ENCODE measurements at places on chromosomes 3 and 15.

GRCh38 chr15:81002009-81002330 is 1.2 kb downstream of the TLNRD1 start:
- no peak for DNase-seq

DNA sequence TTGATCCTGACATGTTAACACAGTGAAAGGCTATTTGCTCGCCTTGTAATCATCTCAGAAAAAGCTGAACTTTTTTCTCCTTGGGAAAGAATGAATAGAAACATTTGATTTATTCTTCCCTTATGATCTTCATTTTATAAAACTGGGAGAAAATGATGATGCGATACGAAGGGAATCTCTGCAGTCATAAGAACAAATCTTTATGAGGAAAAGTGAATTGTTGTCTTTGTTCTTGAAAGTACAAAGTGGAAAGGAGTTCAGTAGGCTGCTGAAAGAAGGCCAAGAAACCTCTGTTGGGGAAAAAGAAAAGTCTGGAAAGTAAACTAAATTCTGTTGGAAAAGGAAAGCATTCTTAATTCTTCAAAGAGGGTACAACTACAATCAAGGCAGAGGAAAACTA is 248.8 kb downstream of the NSUN3 start:
- no peak for DNase-seq

DNA sequence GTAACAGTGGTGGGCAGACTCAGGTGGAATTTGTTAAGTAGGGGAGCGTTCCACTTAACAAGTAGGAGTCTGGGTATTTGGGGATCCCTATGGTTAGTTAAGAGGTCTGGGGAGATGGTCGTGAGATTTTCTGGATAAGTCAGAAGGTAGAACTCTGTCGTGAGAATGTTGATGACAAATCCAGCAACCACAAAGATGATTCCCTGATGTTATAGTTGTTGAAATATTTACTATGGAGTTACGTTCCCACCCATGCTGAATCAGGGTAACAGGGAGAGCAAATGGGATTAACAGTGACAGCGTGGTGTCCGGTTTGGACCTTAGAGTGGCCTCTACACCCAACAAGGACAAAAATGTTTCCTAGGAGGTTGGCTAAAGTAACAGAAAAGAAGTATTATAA is 110.8 kb downstream of the MFSD1 start:
- no peak for DNase-seq

DNA sequence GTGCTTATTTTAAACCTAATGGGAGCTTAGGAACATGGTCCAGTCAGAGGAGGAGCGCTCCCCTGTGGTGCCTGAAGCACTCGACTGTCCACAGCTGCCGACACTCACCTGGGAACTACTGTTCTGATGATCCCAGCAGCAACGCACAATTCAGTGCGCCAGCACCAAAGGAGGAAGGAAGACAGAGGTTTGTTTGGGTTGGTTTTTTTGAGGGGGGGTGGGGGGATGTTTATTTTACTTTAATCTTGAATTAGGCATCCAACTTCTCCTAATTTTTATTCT is 48.8 kb upstream of the VGLL4 start:
- DNase-seq = no peak

- no peak for DNase-seq
These were observed 464 bp downstream of the GABRG3 start for GRCh38 chr15:26971271-26972018.

GRCh38 chr3:23479615-23480328 is 276.6 kb downstream of the UBE2E2 start:
- DNase-seq = no peak

DNA sequence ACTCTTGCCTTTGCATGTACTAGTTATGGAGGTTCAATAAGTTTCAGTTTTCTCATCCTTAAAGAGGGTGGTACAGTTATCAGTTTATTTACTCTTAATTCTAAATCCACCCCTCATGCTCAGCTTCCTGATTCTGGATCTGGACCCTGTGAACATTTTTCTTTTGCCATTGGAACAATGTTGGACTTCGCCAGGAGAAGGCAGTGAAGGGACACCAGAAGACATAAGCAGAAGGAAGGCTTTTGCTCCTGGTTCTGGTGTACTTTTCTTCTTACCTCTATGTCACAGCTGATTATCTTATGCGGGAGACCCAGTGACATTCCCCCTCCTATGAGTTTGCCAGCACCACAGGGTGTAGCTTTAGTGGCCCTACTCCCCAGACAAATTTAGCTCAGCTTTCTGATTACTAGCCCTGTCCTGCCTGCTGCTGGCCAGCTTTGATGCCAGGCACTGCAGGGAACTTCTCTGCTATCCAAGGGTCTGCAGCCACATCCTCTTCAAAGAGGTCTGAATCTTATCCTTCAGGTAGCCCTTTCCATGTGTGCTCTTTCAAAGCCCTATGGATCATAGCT is 466.3 kb upstream of the EPHA3 start:
- no peak for DNase-seq

- no peak for DNase-seq
These were observed 72.1 kb downstream of the ADAM10 start for GRCh38 chr15:58677426-58677825.

- DNase-seq = no peak
These were observed 238.0 kb downstream of the PLCL2 start for GRCh38 chr3:17122758-17123157.

- no peak for DNase-seq
These were observed 6.5 kb upstream of the DYNC1LI1 start for GRCh38 chr3:32577174-32577573.

GRCh38 chr3:168285506-168285905 is 189.8 kb upstream of the GOLIM4 start:
- no peak for DNase-seq

- no peak for DNase-seq
These were observed 1.7 kb upstream of the DNAJC17 start for GRCh38 chr15:40808861-40809450.

DNA sequence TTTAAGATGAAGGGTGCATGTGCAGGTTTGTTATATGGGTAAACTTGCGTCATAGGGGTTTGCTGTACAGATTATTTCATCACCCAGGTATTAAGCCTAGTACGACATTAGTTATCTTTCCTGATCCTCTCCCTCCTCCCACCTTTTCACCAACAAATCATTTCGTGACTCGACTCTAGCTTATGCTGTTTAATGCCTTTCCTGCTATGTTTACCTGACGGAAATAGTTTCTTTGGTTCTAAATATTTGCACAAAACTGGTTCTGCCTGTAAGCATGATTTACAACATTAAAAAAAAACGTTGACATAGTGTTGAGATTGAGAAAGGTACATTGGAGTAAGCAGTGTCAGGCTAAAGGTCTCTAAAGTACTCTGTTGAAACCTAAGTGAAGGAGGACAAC is 2.4 kb downstream of the GNL3 start:
- no peak for DNase-seq

- DNase-seq = no peak
These were observed 13.6 kb upstream of the DAG1 start for GRCh38 chr3:49456466-49456865.

DNA sequence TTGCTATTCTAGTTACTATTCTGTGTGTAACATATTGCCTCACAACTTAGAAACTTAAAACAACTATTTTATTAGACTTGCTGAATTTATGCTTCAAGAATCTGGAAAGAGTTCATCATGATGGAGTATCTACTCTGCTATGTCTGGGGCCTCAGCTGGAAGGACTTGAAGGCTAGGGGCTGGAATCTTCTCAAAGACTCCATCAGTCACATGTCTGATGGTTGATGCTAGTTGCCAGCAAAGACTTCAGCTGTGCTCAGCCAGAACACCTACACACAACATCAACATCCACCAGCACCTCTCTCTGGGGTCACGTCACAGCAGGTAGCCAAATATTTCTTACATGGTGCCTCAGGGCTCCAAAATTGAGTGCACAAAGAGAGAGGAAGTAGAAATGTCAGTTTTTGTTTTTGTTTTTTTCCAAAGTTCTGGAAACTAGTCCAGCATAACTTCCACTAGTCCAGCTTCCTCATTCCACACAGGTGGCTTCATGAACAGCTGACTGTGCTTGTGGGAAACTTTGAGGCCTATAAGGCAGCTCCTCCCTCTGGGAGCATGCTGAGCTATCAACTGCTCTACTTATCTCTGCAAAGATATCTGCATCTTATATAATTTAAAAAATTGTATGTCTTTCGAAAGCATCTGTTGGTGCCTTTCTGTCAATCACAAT is 325.4 kb upstream of the AGTR1 start:
- DNase-seq = no peak

DNA sequence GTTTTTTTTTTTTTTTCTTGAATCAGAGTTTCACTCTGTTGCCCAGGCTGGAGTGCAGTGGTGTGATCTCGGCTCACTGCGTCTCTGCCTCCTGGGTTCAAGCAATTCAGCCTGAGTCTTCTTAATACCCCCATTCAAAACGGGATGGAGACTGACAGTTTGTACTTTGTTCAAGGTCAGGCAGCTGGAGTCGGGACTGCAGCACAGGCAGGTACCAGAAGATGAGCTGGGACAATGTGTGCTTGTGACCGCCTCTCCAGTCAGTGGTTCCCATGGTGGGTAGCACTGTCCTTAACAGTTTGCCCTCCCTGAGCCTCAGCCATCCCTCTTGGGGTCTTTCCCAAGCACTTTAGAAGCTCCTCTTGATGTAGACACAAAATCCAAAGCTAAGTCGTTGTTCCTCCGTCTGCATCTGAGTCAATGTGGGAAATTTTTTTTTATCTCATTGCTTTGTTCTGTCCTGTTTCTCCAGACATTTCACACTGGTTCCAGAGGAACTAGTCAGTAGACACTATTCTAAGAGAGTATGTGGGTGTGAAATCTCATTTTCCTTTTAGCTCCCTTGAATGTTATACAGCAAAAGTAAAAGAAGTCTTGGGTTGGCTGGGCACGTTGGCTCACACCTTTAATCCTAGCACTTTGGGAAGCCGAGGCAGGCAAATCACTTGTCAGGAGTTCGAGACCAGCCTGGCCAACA is 5.3 kb upstream of the TTLL13 start:
- no peak for DNase-seq

DNA sequence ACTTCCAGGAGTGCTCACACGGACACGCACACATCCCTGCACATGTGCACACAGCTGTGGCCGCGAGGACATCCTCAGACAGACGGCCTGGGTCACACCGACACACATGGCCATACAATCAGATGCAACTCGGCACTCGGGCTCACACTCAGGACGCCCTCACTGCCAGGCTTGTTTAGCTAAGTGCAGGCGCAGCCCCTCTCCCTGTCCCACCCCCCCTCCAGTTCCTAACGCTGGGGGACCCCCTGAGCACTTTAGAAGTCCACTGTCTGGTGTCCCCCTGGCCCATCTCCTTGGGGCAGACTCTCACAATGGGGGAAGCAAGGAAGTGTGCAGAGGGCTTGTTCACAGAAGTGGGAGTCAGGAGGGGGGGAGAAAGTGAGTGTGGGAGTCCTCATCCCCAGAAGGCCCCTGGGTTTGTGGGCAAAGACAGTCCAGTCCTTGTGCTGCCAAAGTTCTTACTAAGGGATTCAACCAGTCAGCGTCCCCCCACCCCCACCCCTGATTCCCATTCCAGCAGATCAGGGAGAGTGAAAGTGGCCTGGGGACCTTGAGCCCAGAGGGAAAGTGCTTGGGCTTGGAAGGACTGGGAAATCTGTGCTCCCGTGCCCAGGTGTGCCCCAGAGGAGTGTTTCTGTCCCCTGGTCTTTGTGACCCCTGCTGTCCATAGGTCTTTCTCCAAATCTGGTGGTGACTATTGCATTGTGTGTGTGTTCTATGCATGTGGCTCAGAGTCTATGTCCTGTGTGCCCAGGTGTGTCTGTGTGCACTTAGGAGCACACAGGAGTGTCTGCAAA is 767 bp upstream of the GATA2 start:
- no peak for DNase-seq

GRCh38 chr3:155885292-155885691 is 14.8 kb downstream of the GMPS start:
- no peak for DNase-seq

DNA sequence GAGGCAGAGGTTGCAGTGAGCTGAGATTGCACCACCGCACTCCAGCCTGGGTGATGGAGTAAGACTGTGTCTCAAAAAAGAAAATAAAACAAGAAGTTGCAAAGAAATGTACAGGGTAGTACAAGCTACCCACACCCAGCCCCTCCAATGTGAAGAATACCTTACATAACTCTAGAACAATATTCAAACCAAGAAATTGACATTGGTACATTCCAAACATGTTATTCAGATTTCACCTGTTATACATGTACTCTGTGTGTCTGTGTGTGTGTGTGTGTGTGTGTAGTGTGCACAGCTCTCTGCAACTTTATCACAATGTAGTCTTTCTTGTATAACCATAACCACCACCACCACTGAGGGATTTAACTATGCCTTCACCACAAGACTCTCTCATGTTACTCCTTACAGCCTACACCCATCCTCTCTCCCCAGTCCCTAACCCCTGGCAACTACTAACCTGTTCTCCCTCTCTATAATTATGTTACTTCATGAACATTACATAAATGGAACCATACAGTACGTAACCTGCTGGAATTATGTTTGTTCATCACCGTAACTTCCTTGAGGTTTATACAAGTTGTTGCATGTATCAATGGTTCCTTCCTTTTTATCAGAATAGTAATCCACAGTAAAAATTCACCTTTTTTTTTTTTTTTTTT is 16.2 kb upstream of the TJP1 start:
- DNase-seq = no peak

DNA sequence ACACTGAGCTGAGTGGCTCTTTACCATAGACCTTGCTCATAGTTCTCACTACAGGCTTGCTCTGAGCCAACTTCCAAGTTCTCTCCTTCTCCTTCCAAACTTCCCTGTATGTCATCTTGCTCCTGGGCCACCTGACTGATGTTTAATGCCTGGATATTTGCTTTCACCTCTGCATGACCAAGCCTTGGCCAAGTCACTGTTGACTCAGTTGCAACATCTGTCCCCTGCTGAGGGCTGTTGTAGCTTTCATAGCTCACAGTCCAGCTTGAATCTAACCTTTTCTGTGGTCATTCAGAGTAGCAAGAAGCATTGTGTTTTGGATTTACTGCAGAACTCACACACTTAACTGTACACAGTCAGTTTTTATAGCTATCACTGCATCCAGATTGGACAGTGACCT is 171.8 kb upstream of the ROPN1 start:
- no peak for DNase-seq

- DNase-seq = no peak
These were observed 1.0 kb upstream of the TBC1D21 start for GRCh38 chr15:73872346-73872745.

GRCh38 chr3:4343258-4343657 is 40.1 kb downstream of the SETMAR start:
- no peak for DNase-seq

DNA sequence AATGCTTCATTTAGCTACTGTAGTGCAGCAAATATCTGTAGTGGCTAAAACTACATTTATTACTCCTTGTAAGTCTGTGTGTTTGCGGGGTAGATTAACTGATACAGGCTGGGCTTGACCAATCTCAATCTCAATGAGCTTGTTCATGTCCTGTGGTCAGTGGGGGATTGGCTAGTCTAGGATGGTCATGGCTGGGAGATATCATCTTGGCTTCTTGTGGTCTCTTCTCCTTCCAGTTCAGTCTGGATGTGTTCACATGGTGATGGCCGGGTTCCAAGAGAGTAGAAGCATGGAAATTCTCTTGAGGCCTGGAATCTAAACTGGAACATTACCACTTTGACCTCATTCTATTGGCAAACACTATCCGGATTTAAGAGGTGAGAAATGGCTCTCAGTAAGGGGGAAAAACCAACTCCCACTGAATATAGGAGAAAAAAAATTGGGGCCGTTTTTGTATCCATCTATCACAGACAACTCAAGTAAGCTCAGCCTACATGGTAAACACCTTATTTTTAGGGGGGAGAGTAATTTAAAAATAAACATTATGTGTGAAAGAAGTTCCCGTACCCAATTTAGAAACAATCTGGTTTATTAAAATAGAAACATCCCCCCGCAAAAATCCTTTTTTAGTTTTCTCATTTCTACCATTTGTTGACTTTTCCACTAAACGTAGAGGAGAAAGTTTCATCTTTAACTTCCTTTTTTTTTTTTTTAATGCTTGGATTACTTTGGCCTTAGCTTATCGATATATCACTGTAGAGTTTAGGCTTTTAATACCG is 284.9 kb upstream of the TBC1D5 start:
- no peak for DNase-seq

Data from thoracic aorta (tissue), 2 donors.